K562 (cell line): ENCODE measurements at places on chromosomes 13 and 19. TPM values are rescaled to one million over a fixed set of nuclear protein-coding genes. Genes with fewer than 3 reads are reported as not detected.
A peak's percentile ranks its signal among the peaks of the same experiment; 100 is the strongest.

- no peak overlapping the region; the same call in 2 of the 3 replicates for H3K27ac ChIP-seq
Measured at GRCh38 chr19:3673506-3674439, 26.5 kb downstream of the PIP5K1C start.

DNA sequence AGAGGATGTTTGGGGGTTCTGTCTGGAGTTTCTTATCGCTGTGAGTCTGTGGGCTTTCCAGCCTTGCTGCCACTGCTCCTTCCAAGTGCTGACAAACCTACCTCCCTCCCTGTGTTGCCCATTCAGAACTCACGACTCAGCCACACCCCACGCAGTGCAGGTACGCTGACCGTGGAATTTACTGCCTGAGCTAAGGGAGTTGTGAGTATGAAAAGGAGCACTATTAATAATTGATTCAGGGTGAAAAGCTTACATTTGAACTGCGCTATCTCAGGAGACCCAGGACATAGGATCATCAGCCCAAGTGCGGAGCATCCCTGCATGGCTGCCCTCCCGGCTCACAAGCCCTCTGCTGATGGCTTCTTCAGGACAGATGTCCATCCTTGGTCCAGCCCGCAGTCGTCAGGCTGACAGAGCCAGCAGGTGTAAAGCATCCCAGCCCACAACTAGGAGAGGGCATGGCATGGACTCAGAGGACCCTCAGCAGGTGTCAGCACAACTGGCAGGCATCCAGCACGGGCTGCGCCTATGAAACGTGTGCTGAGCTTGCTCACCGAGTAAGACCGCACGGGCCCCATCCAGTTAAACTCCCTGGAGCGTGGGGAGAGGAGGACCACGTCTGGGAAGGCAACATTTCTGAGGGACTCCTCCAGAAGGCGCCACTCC lies 244.0 kb downstream of the COL4A1 start:
- no peak for DNase-seq
- H3K36me3 ChIP-seq, result no peaks in the 10 kb centered on the region
- H3K27ac ChIP-seq, result no peak overlapping the region
- H3K27me3 ChIP-seq, result peaks cover 20% of the 10 kb centered on the region
- H3K4me1 ChIP-seq, result no peaks in the 10 kb centered on the region

DNA sequence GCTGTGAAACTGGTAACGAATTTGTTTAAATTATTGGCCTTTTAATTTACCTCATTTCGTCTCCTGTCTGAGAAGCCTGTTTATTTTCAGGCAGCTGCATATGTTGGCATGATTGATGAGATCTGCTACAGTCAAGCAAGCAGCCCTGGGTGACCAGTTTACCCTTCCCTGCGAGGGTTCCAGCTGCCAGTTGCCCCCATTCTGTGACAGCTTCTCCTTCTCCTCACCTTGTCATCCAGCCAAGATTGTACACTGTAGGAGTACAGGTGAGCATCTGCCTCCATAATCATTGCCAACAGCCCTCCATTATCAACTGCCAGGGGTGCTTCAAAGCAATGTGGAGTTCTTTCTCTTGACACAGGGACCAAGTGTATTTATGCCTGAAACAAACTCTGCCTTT lies 1979.9 kb upstream of the PRR20A start:
- H3K4me1 ChIP-seq, result no peaks in the 10 kb centered on the region
- H3K27me3 ChIP-seq, result no peaks in the 10 kb centered on the region
- no peak overlapping the region for H3K27ac ChIP-seq
- H3K36me3 ChIP-seq, result no peaks in the 10 kb centered on the region
- no peak overlapping the region for H3K4me3 ChIP-seq

Gene KLK4
- total RNA-seq, result not detected in 2 replicates

DNA sequence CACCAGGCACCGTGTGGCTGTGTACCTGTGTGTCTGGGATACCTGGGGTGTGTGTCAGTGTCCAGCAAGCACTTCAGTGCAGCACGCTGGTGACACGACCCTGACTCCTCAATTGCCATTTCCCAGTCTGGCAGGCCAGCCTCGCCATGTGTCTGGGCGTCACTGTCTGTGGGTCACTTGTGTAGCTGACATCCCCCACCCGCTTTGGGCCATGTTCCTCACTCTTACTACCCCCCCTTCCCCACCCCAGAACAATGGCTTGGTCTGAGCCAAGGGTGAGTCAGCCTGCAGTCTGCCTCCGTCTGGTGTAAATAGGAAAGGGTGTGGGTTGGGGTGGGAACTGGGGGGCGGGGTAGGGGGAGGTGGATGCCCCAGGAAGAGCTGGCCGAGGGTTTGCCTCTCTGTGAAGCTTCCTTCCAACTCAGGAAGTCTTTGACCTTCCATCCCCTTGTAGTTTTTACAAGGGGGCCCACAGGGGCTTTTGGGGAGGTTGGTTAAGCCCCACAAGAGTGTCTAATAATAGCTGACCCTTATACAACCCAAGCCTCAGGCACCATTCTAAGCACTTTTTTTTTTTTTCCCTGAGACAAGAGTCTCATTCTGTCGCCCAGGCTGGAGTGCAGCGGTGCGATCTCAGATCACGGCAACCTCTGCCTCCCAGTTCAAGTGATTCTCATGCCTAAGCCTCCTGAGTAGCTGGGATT lies 17.6 kb downstream of the NOVA2 start:
- DNase-seq, result no peak
- H3K36me3 ChIP-seq, result no peaks in the 10 kb centered on the region
- no peaks in the 10 kb centered on the region for H3K4me1 ChIP-seq
- H3K27me3 ChIP-seq, result peaks cover 40% of the 10 kb centered on the region

DNA sequence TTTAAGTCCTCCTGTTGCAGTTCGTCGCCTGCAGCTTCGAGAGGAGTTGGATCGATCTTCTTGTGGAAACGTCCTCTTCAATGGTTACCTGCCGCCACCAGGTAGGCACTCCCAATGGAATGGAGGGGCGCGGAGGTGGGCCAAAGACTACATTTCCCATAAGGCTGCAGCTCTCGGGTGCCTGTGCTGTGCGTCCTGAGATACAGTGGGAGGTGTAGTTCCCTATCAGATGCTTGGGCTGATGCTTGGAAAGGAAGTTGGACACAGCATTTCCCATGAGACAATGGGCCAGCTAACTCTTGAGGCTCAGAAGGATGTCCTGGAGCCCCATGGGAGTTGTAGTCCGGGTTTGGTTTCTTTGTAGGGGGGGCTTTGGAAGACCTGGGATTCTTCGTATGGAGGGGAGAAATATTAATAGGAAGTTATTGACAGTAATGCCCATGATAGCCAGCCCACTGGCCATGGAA lies 1.8 kb downstream of the SHKBP1 start:
- no peak overlapping the region for H3K27ac ChIP-seq
- no peak overlapping the region for H3K4me3 ChIP-seq
- peak; percentile 90 for DNase-seq
- peaks cover 17% of the 10 kb centered on the region for H3K4me1 ChIP-seq
- no peaks in the 10 kb centered on the region for H3K27me3 ChIP-seq

Gene CEACAM1
- total RNA-seq, result 0.16 and 0.36 TPM in 2 replicates

Gene ONECUT3
- total RNA-seq, result not detected in 2 replicates

GRCh38 chr19:48061401-48062344 lies 17.8 kb upstream of the CABP5 start:
- H3K27ac ChIP-seq, result no peak overlapping the region
- DNase-seq, result no peak
- peaks cover 16% of the 10 kb centered on the region for H3K27me3 ChIP-seq
- H3K36me3 ChIP-seq, result no peaks in the 10 kb centered on the region
- no peak overlapping the region for H3K4me3 ChIP-seq

DNA sequence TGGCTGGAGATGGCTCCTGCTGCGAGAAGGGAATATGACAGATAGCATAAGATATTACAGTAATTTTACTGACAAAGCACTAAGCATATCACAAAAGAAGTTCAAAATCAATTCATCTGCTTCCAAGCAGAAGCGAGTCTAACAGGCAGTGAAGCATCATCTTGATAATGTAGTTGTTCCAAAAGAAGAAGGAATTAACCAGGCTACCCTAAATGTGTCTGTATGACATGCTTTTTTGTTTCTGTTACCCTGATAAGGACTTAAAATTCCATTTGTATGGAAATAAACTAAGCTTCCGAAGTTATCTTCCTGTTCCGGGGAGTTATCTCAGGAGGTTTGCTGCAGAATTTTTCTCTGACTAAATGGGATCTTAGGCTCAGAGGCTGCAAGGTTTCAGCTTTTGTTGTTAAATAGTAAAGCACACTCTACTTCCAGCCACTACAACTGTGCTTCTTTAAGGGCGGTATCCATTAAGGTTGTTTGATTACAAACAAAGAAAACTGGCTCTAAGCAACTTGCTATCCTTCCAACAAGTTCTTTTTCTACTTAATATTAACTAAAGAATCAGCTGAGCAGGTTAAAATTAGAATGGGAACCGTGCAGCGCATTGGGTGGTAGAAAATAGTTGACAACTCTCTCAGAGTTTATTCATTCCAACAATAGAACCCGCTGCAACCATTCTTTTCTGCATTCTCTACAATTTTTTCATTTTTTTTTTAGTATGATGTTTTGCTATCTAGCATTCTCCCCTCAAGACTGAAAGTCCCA lies 607.3 kb downstream of the UQCRFS1 start:
- no peaks in the 10 kb centered on the region for H3K27me3 ChIP-seq
- H3K36me3 ChIP-seq, result peaks cover 40% of the 10 kb centered on the region
- peak; percentile 44 for DNase-seq
- H3K4me1 ChIP-seq, result peaks cover 30% of the 10 kb centered on the region
- peak overlapping the region; percentile 99 for H3K27ac ChIP-seq
- H3K4me3 ChIP-seq, result peak overlapping the region; percentile 86

DNA sequence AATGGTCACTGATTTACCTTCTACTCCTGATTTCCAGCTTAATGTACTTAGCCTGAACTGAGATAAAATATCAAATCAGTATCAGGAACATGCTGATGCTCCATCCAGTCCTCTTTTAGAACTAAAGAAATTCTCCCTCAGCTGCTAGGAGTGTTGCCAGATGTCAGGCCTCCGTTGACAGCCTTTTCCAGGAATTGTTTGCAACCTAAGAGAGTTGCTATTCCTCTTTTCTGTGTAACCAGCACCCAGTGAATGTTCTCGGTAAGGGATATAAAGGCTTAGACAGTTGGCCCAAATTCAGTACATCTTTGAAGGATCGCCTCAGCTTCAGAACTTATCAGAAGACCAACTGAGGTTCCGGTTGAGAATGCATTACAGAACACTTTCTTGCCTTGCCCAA lies 559.0 kb downstream of the PCDH17 start:
- H3K27ac ChIP-seq, result no peak overlapping the region
- H3K36me3 ChIP-seq, result no peaks in the 10 kb centered on the region
- no peaks in the 10 kb centered on the region for H3K4me1 ChIP-seq
- no peak overlapping the region for H3K4me3 ChIP-seq
- DNase-seq, result no peak

Gene ADGRE3
- total RNA-seq, result not detected in 2 replicates

GRCh38 chr19:5048091-5048726 lies 79.3 kb downstream of the KDM4B start:
- no peaks in the 10 kb centered on the region for H3K27me3 ChIP-seq
- H3K36me3 ChIP-seq, result peaks cover 16% of the 10 kb centered on the region; the same call in 2 of the 3 replicates
- no peak overlapping the region for H3K4me3 ChIP-seq
- no peaks in the 10 kb centered on the region; the same call in 2 of the 3 replicates for H3K4me1 ChIP-seq
- DNase-seq, result peak; percentile 92

DNA sequence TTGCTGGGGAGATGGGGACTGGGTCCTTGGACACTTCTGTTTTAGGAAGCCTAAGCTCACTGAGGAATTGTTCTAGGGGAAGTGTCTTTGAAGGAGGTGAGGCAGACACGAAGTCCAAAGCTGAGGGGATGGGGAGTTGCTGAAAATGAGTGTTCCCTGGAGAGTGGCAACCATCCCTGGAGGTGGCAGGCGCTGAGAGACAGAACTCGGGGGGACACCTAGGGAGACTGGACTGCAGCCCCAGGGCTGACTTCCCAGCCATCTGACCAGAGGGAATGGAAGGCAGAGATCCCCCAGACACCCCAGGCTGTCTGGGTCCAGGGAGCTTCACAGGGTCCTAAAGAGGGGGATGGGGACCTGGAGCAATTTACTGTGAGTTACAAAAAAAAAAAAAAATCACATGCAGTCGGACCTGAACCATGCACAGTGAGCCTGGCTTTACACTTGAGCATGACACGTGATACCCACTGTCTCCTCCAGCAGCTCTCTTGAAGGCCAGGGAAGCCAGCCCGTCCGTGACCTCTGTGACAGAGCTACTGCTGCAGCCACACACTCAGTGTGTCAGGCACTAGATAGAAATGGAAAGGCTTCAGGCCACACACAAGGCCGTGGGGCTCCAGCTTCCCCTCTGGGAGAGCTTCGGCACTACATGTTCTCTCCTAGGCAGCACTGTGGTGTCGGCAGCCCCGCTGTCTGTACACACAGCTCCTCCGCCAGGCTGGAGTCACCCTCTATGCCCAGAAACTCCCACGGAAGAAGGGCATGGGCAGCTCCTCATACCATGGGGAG lies 77.1 kb upstream of the KCTD15 start:
- peaks cover 14% of the 10 kb centered on the region for H3K27me3 ChIP-seq
- no peaks in the 10 kb centered on the region for H3K4me1 ChIP-seq
- DNase-seq, result no peak
- no peak overlapping the region for H3K27ac ChIP-seq

- no peaks in the 10 kb centered on the region for H3K36me3 ChIP-seq
- no peak overlapping the region for H3K4me3 ChIP-seq
- no peak for DNase-seq
Measured at GRCh38 chr13:26991508-26992181, 180.0 kb downstream of the USP12 start.

Gene PTPRH
- total RNA-seq, result 25.5 and 26.4 TPM in 2 replicates

DNA sequence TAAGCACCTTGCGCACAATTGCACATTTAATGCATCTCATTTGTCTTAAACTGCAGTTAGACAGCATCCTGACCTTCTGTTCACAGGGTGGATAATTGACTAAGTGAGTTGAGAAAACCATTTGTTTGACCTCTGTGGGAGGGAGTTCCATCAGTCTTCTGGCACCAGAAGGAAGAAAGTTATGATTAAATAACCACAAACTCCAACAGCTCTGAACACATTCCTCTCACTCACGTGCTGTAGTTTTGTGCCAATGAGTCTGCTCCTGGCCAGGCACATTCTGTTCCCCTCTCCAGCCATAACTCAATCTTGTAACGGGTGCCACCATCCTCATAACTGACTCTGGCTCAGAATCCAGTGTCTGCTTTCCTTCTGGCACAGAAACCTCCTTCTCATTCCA lies 817.2 kb downstream of the SLITRK1 start:
- H3K36me3 ChIP-seq, result peaks cover 13% of the 10 kb centered on the region; the same call in 1 of the 3 replicates
- DNase-seq, result no peak
- no peaks in the 10 kb centered on the region for H3K27me3 ChIP-seq
- no peak overlapping the region for H3K4me3 ChIP-seq

GRCh38 chr19:31596751-31597150 lies 247.5 kb upstream of the TSHZ3 start:
- H3K4me3 ChIP-seq, result no peak overlapping the region
- no peaks in the 10 kb centered on the region for H3K36me3 ChIP-seq
- no peaks in the 10 kb centered on the region for H3K27me3 ChIP-seq
- H3K27ac ChIP-seq, result no peak overlapping the region

Gene ARRDC5
- not detected in 2 replicates for total RNA-seq

Gene RAB8A
- total RNA-seq, result 71.9 and 82.7 TPM in 2 replicates

Gene CPAMD8
- 1.5 and 2.0 TPM in 2 replicates for total RNA-seq

GRCh38 chr13:112481458-112481857 lies 105.3 kb downstream of the SPACA7 start:
- H3K4me3 ChIP-seq, result no peak overlapping the region
- no peak overlapping the region for H3K27ac ChIP-seq
- H3K4me1 ChIP-seq, result no peaks in the 10 kb centered on the region
- DNase-seq, result no peak
- peaks cover 5% of the 10 kb centered on the region; the same call in 1 of the 3 replicates for H3K36me3 ChIP-seq
- no peaks in the 10 kb centered on the region; the same call in 1 of the 2 replicates for H3K27me3 ChIP-seq

- no peaks in the 10 kb centered on the region for H3K4me1 ChIP-seq
- peaks cover 6% of the 10 kb centered on the region for H3K27me3 ChIP-seq
- DNase-seq, result no peak
- no peaks in the 10 kb centered on the region for H3K36me3 ChIP-seq
Measured at GRCh38 chr13:76830805-76831204, 55.4 kb downstream of the KCTD12 start.

Gene ZNF77
- total RNA-seq, result 6.7 and 6.8 TPM in 2 replicates

GRCh38 chr13:71644579-71644978 lies 222.4 kb downstream of the DACH1 start:
- H3K27ac ChIP-seq, result no peak overlapping the region
- no peaks in the 10 kb centered on the region for H3K27me3 ChIP-seq
- H3K4me1 ChIP-seq, result no peaks in the 10 kb centered on the region
